ENCODE measurements at places on chromosomes 6 and 20.

- peak; percentile 22 for DNase-seq
Observed at GRCh38 chr6:133817460-133818047, 71.4 kb upstream of the TCF21 start.

DNA sequence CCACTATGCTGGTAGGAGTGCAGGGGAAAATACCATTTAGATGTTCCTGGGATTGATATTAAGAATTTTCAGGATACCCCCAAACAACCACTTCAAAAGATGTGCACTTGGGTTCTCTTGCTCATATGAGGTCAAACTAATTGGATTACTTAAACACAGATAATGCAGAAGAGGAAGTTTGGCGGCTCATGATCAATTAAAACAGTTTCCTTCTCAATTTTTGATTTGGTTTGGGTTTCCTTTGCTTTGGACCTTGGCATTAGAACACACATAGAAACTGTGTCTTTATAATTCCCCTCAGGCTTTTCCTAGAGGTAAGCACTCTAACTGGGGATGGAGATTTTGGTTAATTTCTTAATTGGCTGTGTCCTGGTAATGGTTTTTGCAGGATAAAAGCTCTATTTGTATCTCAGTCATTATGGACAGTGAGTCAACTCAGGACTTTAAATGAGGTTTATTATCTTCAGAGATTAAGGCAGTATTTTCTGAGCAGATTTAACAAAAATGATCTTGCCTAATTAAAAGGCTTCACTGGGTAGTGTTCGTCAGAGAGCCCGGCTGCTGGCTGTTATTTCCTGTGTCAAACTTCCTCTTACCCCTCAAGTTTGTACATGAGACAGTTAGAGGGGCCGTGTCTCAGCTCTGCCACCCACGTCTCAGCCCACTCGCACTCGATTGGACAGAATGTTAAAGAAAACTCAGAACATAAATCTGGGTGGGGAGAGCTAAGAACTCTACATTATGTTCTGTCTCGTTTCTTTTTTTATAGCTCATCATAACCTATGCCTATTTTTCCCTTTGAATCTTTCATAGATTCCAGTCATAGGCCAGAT is 50.3 kb upstream of the PREP start:
- peak; percentile 72 for DNase-seq

- no peak for DNase-seq
Observed at GRCh38 chr6:149846321-149846720, 17.8 kb downstream of the LRP11 start.

DNA sequence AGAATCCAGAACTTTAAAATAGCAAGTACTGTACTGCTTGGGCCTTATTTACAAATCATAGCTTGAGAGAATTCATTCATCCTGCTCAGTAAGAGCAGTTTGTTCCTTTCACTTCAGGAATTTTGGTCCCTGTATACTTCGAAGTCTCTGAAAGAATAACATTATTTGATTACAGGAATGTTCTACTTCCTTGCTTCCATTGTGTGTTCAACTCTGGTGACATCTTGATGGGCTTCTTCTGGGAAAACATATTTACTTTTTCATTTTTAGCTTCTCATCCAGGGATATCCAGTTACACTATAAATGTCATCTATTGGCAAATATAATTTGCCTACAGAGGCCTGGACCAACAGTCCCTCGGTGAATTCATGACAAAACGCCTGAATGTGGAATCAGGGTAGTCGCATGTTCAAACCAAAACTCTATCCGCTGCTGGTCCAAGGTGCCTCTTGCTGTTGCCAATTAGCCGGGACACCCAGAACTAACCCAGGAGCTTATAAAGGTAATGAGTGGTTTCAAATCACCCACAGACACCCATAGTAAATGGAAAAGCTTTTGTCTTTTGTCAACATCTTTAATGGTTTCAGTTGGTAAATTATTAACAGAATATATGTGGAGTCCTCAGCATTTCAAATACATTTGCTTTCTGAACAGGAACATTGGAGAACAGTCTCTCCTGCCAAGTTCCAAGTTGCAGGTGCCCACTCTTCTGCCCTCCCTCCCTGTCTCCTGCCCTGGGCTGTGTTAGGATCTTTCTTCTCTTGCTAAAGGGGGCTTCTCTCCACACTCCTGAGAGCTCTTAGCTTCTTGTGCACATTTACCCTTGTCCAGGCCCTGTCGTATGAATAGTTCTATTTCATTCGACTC is 162.5 kb upstream of the CITED2 start:
- DNase-seq: no peak

GRCh38 chr6:154683756-154684523 is 49.3 kb upstream of the SCAF8 start:
- no peak for DNase-seq

GRCh38 chr20:21936261-21936660 is 230.8 kb downstream of the PAX1 start:
- no peak for DNase-seq

DNA sequence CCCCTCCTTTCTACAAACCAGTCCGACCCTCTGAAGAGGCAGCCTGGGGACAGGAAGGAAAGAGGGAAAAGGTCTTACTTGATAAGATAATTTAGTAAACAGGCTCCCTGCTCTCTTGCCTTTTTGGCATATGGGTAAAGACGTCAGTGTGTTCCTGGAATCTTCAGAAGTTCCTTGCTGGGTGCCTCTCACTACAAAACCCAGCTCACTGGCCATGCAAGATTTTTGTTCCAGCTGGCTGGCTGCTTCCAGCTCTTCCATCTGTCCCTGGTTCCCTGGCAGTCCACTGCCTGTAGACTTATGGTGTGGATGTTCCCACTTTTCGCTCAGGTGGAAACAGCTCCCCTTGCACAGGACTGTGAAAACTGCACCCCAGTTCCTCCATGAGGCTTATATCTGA is 57.4 kb downstream of the MOCS1 start:
- DNase-seq: no peak
